ENCODE measurements at places on chromosomes 3 and 15. TPM values are rescaled to one million over a fixed set of nuclear protein-coding genes. Genes with fewer than 3 reads are reported as not detected.

GRCh38 chr3:9255976-9256375 lies 6.5 kb upstream of the SRGAP3 start:
- no peak for DNase-seq

- no peak for DNase-seq
These were observed 42.8 kb downstream of the TLE3 start for GRCh38 chr15:70054884-70055387.

Gene RABL3
- 20.7 TPM for total RNA-seq

Gene SPATA12
- 1.6 TPM for total RNA-seq

- DNase-seq, result no peak
These were observed 103.6 kb upstream of the ABHD17C start for GRCh38 chr15:80591471-80591870.

DNA sequence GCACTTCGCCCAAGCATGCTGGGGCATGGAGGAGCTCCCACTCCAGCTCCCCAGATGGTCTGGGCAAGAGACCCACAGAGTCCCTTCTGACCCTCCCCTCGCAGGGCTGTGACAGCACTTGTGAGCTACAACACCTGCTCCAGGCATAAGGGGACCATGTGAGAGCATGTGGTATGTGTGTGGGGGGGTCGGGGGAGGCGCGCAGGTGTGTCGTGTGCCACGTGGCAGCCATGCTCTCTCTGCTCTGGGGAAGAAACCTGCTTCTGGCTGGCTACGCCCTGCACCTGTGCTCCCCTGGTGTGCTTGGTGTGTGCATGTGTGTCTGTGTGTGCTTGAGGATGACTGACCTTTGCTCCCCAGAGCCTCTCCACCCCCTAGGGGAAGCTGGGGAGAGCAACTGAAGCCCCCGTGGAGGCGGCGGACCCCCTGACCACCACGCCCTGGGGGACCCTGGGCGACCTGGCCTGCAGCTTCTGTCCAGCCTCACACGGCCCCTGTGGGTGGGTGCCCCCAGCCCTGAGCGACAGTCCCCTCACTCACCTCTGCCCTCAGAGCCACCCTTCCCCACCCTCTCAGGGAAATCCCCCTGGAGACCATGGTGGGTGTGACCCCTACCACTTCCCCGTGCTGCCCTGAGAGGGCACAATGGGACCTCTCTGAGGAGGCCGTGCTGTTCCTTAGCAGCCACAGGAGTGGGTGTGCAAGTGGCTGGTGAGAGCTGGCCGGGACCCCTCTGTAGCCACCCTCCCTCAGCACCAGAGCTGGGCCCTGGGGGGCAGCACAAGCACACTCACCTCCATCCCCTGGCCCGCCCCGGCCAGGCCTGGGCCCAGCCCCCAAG lies 16.6 kb upstream of the SEC13 start:
- no peak for DNase-seq

DNA sequence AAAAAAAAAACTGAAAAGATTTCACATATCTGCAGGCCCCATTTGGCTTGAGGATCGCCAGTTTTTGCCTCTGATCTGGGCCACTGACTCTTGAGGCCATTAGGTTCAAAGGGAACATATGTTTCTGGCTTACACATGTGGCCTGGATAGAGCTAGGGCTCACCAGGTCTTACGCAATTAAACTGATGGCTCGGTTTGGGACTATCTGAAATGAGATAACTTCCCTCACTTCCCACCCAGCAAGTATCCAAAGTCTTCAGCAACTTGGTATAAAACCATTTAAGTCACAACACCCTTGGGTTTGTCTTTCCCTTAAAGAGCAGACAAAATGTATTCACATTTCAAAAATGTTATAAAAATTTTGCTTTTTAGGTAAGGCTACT lies 36.3 kb downstream of the LRIG1 start:
- no peak for DNase-seq

Gene CFAP92
- total RNA-seq, result not detected

DNA sequence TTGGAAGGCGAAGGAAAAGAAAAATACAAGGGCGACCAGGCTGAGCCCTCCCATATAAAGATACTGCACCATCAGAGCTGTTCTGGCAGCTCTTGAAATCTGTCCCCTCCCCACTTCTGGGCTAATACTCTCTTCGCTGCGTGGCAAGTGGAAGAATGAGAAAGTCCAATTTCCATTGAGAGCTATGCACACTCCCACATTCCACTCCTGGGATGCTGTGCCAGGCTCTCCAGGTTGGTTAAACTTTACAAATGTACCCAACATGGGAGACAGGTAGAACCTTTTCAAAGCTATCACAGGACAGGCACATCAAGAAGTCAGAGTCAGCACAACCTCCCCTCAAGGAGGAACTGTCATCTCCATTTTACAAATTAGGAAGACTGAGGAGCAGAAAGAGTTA lies 465.0 kb downstream of the SHQ1 start:
- no peak for DNase-seq

Gene PLIN1
- total RNA-seq, result not detected

Gene NPAP1
- total RNA-seq, result not detected

GRCh38 chr15:49438962-49439631 lies 16.1 kb downstream of the FGF7 start:
- no peak for DNase-seq

DNA sequence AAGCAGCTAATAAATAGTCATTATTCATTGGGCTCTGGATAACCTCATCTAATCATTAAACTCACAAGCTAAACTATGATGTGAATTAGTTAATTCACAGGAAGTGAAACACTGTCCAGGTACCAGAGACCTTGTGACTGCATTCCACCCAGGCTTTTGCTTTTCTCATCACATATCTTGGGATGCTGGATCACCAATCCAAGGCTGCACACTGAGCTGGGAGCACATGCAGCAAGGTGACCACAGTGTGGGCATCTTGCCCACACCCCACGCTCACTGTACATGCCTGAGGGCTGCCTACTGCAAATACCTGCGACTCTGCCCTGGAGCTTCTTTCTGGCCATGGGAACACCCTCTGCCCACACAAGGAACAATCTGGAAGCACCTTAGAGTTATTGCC lies 40.6 kb upstream of the TNFAIP8L3 start:
- no peak for DNase-seq

Data from HT1080 (cell line).